ENCODE measurements at places on chromosomes 1 and 21. TPM values are rescaled to one million over a fixed set of nuclear protein-coding genes. Genes with fewer than 3 reads are reported as not detected.

DNA sequence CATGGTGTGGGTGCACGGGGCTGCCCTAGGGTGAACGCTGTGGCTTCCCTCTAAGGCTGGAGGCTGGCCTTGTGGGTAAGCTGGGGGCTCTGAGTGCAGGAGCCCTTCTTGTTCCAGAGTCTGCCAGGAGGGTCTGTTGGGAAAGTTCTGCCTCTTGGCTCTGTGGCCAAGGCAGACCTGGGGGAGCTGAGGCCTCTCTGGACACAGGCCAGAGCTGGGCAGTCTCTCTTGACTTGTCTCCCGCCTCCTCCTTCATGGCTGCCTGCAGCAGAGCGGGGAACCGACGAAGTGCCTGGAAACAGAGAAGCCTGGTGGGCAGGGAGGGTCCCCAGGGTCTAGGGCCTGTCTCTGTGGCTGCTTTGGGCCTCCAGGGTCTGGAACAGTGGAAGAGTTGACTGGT, 30.3 kb upstream of the PEX10 start:
- peaks cover 5% of the 10 kb centered on the region for H3K4me1 ChIP-seq
- DNase-seq = no peak
- no peak overlapping the region for H3K27ac ChIP-seq
- H3K36me3 ChIP-seq = no peaks in the 10 kb centered on the region

DNA sequence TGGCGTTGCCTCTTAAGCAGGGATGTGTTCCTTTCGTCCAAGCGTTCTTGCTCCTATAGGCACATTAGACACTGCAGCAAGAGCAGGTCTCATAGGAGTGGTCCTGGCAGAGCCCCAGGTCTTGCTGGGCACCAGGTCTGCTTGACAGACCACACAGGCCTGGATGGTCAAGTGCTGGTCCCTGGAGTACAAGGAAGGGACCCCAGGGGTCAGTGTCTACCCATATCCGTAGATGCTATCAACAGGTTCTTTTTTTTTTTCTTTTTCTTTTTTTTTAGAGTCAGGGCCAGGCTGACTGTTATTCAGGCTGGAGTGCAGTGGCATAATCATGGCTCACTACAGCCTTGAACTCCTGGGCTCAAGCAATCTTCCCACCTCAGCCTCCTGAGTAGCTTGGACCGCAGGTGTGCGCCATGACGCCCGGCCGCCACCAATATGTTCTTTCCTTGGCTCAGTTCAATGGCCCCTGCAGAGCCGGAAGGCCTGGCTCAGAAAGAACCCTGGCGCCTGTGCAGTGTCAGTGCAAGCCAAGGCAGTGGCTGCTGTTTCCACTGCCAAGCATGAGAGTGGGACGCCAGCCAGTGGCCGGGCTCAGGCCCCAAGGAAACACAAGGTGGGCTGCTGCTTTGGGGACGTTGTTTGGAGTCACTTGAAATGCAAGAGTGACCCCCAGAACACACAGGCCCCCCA, 10.0 kb upstream of the TNFRSF8 start:
- no peaks in the 10 kb centered on the region for H3K36me3 ChIP-seq
- no peak for DNase-seq
- H3K4me1 ChIP-seq = peaks cover 13% of the 10 kb centered on the region
- no peak overlapping the region for H3K4me3 ChIP-seq
- peak overlapping the region; percentile 32 for H3K27ac ChIP-seq

DNA sequence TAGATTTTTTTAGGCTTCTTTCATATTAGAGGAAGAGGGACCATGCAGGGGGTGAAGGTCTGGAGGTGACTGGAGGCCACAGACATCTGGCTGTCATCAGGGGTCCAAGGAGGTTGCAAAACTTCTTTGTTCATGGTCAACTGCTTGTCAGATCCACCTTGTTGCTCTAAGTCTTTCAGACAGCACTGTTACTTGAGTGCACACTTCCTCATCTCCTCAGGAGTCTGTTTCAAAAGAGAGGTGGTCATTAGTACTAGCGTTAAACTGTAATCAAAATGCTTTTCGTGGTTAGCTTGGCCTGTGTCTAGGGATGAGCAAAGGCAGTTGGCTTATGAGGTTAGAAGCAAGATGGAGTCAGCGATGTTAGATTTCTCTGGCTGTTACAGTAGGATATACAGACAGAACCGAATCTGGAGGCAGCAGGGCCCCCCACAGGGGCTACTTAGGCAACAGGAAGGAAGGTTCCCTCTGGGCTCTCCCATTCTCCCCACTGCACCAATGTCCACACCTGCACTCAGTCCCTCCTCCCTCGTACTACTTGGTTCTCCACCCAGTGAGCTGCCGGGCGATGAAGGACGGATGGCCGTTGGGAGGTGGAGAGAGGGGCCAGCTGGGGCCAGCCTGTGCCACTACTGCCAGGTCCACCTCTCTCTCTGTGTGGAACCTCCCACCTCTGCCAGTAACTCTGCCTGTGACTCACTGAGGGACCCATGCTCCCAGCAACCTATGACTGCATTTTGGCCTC, 57.2 kb downstream of the TOR1AIP2 start:
- no peak overlapping the region for H3K4me3 ChIP-seq
- no peak for DNase-seq
- peaks cover 30% of the 10 kb centered on the region for H3K4me1 ChIP-seq
- no peak overlapping the region for H3K27ac ChIP-seq
- H3K27me3 ChIP-seq = no peaks in the 10 kb centered on the region
- no peaks in the 10 kb centered on the region for H3K36me3 ChIP-seq

DNA sequence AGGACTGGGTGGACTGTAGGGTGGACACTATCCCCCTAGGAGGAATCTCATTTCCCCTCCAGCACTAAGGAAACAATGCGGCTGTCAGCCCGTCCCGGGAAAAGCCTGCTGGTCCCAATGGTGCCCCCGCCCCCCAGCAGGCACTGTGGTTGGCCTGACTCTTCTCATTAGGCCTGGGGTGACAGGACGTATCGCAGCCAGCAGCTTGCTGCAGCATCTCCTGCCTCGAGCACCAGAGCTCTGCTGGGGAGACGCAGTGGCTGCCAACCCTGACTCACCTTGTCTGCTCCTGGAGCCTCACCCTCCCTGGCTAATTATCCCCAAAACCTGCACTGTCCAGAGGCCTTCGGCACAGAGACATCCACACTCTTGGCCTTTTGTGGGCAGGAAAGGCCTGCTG, 115.1 kb upstream of the GJB5 start:
- no peaks in the 10 kb centered on the region for H3K36me3 ChIP-seq
- H3K4me1 ChIP-seq = no peaks in the 10 kb centered on the region
- H3K27me3 ChIP-seq = peaks cover 51% of the 10 kb centered on the region
- no peak for DNase-seq
- no peak overlapping the region for H3K27ac ChIP-seq

GRCh38 chr21:14284481-14284880, 68.5 kb downstream of the RBM11 start:
- H3K27ac ChIP-seq = no peak overlapping the region
- peaks cover 18% of the 10 kb centered on the region for H3K27me3 ChIP-seq
- H3K4me3 ChIP-seq = no peak overlapping the region

DNA sequence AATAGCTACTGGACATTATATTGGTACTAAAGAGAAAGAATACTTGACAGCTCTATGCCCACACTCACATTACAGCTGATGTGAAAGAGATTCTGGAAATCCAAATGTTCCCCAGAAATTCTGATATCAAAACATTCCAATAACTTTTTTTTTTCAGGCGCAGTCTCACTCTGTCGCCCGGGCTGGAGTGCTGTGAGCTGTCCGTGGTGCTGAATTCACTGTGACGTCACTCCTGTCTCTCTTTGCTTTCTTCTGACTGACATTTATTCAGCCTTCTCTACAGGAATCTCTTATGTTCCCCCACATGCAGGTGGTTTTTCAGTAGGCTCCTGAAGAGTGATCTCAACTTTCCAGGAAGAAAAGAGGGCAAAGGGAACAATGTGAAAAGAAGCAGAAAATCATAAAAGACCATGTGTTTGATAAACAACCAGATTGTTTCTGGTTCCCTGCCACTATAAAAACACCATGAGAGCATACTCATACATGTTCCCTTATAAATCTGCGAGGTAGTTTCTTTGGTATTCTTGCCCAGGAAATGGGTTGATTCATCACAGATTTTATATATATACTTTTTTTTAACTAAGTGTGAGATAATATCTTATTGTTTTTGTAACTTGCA, 6.2 kb downstream of the S100A7A start:
- H3K27me3 ChIP-seq = peaks cover 52% of the 10 kb centered on the region
- peak; percentile 74 for DNase-seq
- H3K4me1 ChIP-seq = no peaks in the 10 kb centered on the region
- H3K27ac ChIP-seq = no peak overlapping the region

GRCh38 chr1:221315330-221315729, 426.6 kb downstream of the DUSP10 start:
- H3K27ac ChIP-seq = no peak overlapping the region
- peaks cover 3% of the 10 kb centered on the region for H3K27me3 ChIP-seq
- no peak for DNase-seq
- peaks cover 10% of the 10 kb centered on the region for H3K4me1 ChIP-seq
- no peaks in the 10 kb centered on the region for H3K36me3 ChIP-seq

GRCh38 chr1:60071296-60071695, 2.3 kb downstream of the C1orf87 start:
- H3K4me3 ChIP-seq = no peak overlapping the region
- H3K36me3 ChIP-seq = no peaks in the 10 kb centered on the region
- peaks cover 55% of the 10 kb centered on the region for H3K27me3 ChIP-seq
- no peak overlapping the region for H3K27ac ChIP-seq

- H3K4me3 ChIP-seq = no peak overlapping the region
- H3K27ac ChIP-seq = peak overlapping the region; percentile 89
- peaks cover 21% of the 10 kb centered on the region for H3K4me1 ChIP-seq
- no peak for DNase-seq
- H3K27me3 ChIP-seq = no peaks in the 10 kb centered on the region
Observed at GRCh38 chr1:233673261-233673946, 59.5 kb downstream of the KCNK1 start.

DNA sequence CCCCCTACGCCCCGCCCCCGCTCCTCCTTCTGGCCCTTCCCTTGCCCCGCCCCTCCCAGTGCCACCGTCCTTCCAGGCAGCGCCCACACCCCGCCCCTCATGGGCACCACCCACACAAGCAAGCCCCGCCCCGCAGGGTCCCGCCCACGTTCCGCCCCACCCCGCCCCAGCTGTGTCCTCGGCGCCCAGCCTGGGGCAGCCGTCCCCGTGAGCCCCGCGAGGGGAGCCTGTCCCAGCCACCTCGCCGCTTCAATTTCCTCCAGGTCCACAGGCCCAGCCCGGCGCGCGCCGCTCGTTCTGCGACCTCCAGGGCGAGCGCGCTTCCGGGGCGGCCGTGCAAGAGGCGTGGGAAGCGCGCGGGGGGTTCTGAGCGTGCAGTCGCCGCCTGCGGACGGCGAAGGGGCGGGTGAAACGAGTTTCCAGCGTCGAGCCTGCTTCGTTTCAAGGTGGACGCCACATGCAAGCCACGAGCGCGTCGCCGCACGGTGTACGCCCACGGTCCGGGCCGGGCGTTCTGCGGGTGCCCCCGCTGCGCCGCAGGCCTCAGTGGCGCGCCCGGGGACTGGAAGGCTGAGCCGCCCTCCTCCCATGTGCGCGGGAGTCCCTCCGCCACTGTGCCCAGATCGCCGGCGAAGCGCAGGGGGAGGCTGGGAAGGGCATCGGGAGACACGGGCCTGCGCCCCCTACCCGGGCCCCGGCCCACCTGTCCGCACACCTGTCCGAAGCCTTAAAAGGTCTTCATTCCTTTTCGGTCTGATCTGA, 10.8 kb upstream of the FAAP20 start:
- no peaks in the 10 kb centered on the region for H3K27me3 ChIP-seq
- H3K27ac ChIP-seq = no peak overlapping the region
- H3K36me3 ChIP-seq = no peaks in the 10 kb centered on the region
- peak; percentile 93 for DNase-seq

DNA sequence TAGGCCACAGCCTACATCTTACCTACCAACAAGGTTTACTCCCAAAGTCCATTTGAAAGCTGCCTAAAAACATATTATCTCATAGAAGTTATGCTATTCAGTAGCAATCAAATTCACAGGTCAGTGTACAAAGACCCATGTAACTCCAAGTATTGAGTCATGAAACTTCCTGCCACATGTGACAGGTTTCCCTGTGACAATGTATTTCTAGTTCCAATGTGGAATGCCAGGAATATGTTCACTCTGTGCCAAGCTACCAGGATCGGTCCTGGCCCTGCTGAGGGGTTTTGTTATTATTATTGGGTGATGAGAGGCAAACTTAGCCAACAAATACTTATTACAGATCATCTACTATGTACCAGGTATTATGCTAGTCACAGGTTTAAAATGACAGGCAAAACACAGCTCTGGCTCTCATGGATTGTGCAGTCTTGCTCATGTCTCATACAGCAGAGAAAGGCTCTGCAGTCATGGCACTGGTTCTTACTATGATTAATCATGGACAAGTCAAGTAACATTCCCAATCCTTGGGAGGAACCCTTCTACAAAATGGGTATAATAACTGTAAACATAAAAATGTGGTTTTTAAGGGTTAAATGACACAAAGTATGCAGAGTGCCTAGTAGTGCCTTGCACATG, 22.5 kb downstream of the DPH5 start:
- H3K36me3 ChIP-seq = peaks cover 20% of the 10 kb centered on the region
- no peak overlapping the region for H3K27ac ChIP-seq
- no peaks in the 10 kb centered on the region for H3K27me3 ChIP-seq

Gene DNALI1
- total RNA-seq = 14.9 TPM

Gene PAQR7
- total RNA-seq = 26.8 TPM
